ENCODE measurements at places on chromosomes 2 and 18. TPM values are rescaled to one million over a fixed set of nuclear protein-coding genes. Genes with fewer than 3 reads are reported as not detected.
A peak's percentile ranks its signal among the peaks of the same experiment; 100 is the strongest.

CEP192 gene
- 39.9 TPM for total RNA-seq

TFCP2L1 gene
- total RNA-seq: not detected

- H3K4me3 ChIP-seq: no peak overlapping the region
- H3K36me3 ChIP-seq: no peaks in the 10 kb centered on the region
- no peak overlapping the region for H3K27ac ChIP-seq
- no peak for DNase-seq
Measured at GRCh38 chr2:30216157-30216556, 15.2 kb upstream of the LBH start.

GRCh38 chr2:74474899-74475298 is 2.4 kb upstream of the MRPL53 start:
- peaks cover 2% of the 10 kb centered on the region for H3K27me3 ChIP-seq
- peak overlapping the region; percentile 21 for H3K4me3 ChIP-seq
- no peak for DNase-seq
- no peak overlapping the region for H3K27ac ChIP-seq
- peaks cover 14% of the 10 kb centered on the region for H3K36me3 ChIP-seq

DNA sequence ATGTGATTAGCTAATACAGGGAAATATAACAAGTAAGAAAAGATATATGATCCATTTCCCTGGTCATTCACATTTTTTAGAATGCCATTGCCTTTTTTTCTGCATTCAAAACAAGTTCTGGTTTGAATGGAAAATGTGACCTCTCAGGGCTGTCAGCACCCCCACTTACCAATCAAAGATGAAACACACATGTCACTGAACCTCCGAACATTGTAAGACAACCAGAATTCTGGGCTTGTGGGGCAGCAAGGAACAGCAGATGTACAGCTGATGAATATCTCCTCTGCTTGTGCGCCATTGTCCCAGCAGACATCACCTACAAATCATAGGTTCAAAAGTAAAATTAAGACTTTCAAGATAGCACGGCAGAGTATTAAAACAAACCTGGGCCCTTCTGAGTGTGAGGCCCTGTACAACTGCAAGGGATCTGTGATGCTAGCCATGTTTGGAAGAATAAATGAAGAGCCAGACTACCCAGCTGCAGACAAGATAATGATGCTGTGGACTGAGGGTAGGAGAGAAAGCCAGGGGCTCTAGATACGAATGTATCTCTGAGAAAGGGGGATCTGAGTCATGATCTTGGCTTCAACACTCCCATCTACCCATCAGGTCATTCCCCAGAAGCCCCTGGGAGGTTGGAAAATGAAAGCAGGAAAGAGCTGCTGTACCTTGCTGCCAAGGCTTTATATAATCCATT is 108.7 kb upstream of the SERTAD2 start:
- H3K4me3 ChIP-seq: no peak overlapping the region
- H3K4me1 ChIP-seq: peaks cover 4% of the 10 kb centered on the region
- no peaks in the 10 kb centered on the region for H3K36me3 ChIP-seq
- H3K27me3 ChIP-seq: peaks cover 7% of the 10 kb centered on the region
- DNase-seq: no peak

DNA sequence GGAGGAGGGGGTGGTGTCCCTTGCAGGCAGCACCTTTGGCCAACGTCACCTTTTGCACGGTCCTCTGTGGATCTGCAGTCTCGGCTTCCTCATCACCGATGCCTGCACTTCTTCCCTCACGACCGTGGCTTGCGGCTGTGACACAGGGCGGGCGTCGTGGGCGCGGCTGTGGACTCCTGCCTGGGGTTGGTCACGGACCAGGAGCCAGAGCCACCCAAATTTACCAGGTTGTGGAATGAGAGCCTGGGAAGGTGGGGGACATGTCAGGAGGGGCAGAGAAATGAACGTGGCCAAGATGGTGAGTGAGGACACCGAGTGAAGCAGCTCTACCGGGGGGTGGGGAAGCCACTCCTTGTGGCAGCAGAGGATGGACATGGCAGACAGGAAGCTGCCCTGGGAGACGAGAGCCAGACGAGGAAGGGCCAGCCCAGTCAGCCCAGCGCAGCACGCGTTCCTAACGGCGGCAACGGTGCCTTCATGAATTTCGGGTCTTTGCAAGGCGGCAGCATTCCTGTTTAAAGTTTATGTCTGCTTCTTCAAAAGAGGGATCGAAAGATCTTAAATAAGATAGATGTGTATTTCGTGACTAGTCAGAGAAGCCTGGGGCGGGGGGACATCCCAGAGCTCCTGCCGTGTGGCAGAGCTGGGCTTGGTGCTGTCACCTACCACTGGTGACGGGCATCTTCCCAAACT is 84.2 kb downstream of the LRRFIP1 start:
- no peak overlapping the region for H3K27ac ChIP-seq
- H3K36me3 ChIP-seq: peaks cover 3% of the 10 kb centered on the region
- H3K4me1 ChIP-seq: peaks cover 32% of the 10 kb centered on the region
- no peaks in the 10 kb centered on the region for H3K27me3 ChIP-seq

- H3K4me3 ChIP-seq: no peak overlapping the region
- H3K27me3 ChIP-seq: no peaks in the 10 kb centered on the region
- DNase-seq: no peak
- H3K36me3 ChIP-seq: no peaks in the 10 kb centered on the region
Measured at GRCh38 chr18:79868168-79868784, 70.5 kb downstream of the KCNG2 start.

DNA sequence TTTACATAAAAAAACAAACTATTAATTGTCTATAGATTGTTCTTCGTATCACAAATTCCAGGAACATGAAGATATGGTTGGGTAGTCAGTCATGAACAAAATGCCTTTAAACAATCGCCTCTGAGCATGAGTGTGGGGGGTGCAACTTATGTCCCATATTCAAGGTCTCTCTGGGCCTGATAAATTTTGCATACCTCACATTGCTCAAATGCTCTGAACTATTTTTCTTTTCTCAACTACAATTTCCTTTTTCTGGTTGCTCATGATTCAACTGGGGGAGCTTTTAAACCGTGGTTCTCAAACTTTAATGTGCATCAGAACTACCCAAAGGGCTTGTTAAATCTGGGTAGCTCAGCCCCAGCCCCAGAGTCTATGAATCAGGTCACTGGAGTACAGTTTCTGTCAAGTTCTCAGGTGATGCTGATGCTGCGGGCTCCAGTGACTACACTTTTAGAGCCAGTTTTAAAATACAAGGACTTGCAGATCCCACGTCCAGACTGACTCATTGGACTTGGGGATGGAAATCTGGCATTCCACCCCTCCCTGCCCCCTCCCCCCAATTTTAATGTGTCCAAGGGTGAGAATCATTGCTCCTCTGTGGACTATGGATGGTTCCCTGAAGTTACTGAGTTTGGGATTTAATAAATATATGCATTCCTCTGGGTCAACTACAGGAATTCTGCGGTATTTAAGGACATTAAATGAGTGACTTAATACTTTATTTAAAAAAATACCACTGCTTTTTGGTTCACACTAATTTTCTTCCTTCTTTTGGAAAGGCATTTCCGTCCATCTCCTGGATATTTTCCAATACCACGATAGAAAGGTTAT is 1.5 kb upstream of the GPD2 start:
- no peak overlapping the region for H3K27ac ChIP-seq
- no peak for DNase-seq
- peaks cover 40% of the 10 kb centered on the region for H3K4me1 ChIP-seq
- no peaks in the 10 kb centered on the region for H3K27me3 ChIP-seq
- peaks cover 4% of the 10 kb centered on the region for H3K36me3 ChIP-seq

- H3K4me3 ChIP-seq: no peak overlapping the region
- no peak overlapping the region for H3K27ac ChIP-seq
- H3K36me3 ChIP-seq: no peaks in the 10 kb centered on the region
- no peak for DNase-seq
- H3K27me3 ChIP-seq: peaks cover 14% of the 10 kb centered on the region
Measured at GRCh38 chr2:169415233-169415748, 53.0 kb upstream of the LRP2 start.

Measured in neural crest cell (in vitro differentiated cells).